ENCODE measurements at places on chromosomes 3 and 15. TPM values are rescaled to one million over a fixed set of nuclear protein-coding genes. Genes with fewer than 3 reads are reported as not detected.

RTP1 gene
- 0.40 TPM for total RNA-seq

LNP1 gene
- 8.3 TPM for total RNA-seq

MUSTN1 gene
- 4.5 TPM for total RNA-seq

EXD1 gene
- total RNA-seq: not detected

FSIP1 gene
- total RNA-seq: 7.3 TPM

TTC23 gene
- total RNA-seq: 21.5 TPM

GTF2E1 gene
- total RNA-seq: 15.4 TPM

GJD2 gene
- 4.5 TPM for total RNA-seq

EOMES gene
- 0.20 TPM for total RNA-seq

CCNL1 gene
- total RNA-seq: 154 TPM

CAPN7 gene
- total RNA-seq: 45.7 TPM

C3orf49 gene
- not detected for total RNA-seq

SFMBT1 gene
- 16.9 TPM for total RNA-seq

SLC6A20 gene
- 110 TPM for total RNA-seq

SEMA7A gene
- 30.9 TPM for total RNA-seq

FANCD2OS gene
- total RNA-seq: not detected

SERPINI2 gene
- 5.7 TPM for total RNA-seq

SLCO2A1 gene
- 1.8 TPM for total RNA-seq

ZNF660 gene
- total RNA-seq: 10.0 TPM

GHSR gene
- 0.40 TPM for total RNA-seq

WDR72 gene
- 0.17 TPM for total RNA-seq

TXNRD3 gene
- 18.9 TPM for total RNA-seq

MYL3 gene
- 2.2 TPM for total RNA-seq

ANKUB1 gene
- total RNA-seq: 3.3 TPM

SSUH2 gene
- total RNA-seq: 0.88 TPM

QTRT2 gene
- 23.9 TPM for total RNA-seq

CYP19A1 gene
- total RNA-seq: 1.4 TPM

TERC gene
- total RNA-seq: 43.4 TPM

FOXL2 gene
- 0.30 TPM for total RNA-seq

LRTM1 gene
- 0.17 TPM for total RNA-seq

CYP1A2 gene
- total RNA-seq: not detected

KLHL40 gene
- total RNA-seq: 0.11 TPM

ADGRG7 gene
- total RNA-seq: not detected

PCLAF gene
- total RNA-seq: 8.0 TPM

FHIT gene
- 6.9 TPM for total RNA-seq

LRRC2 gene
- total RNA-seq: 4.6 TPM

Measured in spinal cord (tissue), 10 donors.